Lung microvascular endothelial cell (primary cell): ENCODE measurements at places on chromosomes 16 and 17. TPM values are rescaled to one million over a fixed set of nuclear protein-coding genes. Genes with fewer than 3 reads are reported as not detected.
A peak's percentile ranks its signal among the peaks of the same experiment; 100 is the strongest.

DNA sequence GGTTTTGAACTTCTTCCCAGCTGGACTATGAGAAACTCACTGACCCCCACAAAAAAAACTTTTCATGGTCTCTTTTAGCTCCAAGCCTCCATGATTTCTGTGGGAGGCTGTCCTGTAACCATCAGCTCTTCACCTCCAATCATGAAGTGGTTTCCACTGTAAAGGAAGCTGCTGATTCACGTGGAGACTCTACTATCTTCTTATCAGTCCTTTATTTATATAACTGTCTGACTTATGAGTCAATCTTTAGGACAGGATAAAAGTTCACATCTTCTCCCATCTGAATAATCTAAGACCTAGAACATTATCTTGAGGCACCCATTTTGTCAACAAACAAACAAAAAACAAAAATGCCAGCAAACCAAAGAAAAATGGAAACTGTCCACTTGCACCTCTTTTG lies 409.9 kb downstream of the SLC39A11 start:
- no peak for DNase-seq

RAB37 gene
- 0.20 and 0.22 TPM in 2 replicates for total RNA-seq

- DNase-seq: peak; percentile 90
Measured at GRCh38 chr17:66200685-66201092, 8.8 kb upstream of the CEP112 start.

INCA1 gene
- 0.22 and 0.40 TPM in 2 replicates for total RNA-seq

ABCA8 gene
- under 0.01 TPM in 1 of 2 replicates, not detected in the other for total RNA-seq

TSNAXIP1 gene
- 0.22 and 0.40 TPM in 2 replicates for total RNA-seq
